ENCODE measurements at places on chromosomes 2 and 18.
A peak's percentile ranks its signal among the peaks of the same experiment; 100 is the strongest.

DNA sequence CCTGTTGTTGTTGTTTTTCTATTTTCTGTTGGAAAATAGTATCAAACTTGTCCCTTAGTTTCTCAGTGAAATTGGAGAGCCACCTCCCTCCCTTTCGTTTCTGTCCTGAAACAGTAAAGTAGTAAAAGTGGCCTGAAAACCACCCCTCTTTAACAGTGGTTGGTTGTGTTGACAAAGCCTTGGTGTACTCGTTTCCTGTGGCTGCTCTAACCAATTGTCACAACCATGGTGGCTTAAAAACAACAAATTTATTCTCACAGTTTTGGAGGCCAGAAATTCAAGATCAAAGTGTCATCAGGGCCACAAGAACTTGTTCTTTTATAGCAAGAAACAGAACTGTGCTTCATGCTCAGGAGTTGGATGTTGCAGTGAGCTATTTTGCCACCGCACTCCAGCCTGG lies 4.0 kb upstream of the DYSF start:
- DNase-seq = no peak

DNA sequence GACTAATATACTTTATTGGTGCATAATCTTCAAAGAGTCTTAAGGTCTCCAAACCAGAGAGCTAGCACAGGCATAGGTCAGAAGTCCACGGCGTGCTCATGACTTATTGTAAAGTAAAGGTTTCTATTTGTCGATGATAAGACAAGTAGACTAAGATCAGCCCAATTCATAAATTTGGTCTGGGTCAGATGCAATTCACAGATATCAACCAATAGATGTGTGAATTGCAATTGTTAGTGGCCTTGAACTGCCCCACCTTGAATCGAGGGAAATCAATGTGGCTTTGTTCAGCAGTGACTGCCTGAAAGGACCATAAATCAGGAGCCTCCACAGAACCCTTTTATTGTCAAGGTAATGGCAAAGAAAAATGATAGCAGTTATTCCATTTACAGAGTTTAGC lies 39.1 kb upstream of the CPS1 start:
- no peak for DNase-seq

GRCh38 chr2:37684809-37685208 lies 13.4 kb upstream of the CDC42EP3 start:
- DNase-seq = no peak

DNA sequence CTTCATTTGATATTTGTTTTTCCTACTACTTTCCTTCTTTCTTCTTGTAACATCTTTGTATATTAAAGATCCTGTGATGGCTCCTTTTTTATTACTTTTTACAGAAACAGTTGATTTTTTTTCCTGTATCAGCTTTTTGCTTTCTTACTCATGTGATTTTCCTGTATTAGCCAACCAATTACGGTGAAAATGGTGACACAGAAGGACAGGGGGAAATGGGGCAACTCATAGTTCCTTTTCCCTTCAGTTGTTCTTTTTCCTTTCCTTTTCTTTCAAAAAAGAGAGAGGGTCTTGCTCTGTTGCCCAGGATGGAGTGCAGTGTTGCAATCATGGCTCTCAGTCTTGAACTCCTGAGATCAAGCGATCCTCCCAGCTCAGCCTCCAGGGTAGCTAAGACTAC lies 117.8 kb downstream of the ATL2 start:
- DNase-seq = no peak

DNA sequence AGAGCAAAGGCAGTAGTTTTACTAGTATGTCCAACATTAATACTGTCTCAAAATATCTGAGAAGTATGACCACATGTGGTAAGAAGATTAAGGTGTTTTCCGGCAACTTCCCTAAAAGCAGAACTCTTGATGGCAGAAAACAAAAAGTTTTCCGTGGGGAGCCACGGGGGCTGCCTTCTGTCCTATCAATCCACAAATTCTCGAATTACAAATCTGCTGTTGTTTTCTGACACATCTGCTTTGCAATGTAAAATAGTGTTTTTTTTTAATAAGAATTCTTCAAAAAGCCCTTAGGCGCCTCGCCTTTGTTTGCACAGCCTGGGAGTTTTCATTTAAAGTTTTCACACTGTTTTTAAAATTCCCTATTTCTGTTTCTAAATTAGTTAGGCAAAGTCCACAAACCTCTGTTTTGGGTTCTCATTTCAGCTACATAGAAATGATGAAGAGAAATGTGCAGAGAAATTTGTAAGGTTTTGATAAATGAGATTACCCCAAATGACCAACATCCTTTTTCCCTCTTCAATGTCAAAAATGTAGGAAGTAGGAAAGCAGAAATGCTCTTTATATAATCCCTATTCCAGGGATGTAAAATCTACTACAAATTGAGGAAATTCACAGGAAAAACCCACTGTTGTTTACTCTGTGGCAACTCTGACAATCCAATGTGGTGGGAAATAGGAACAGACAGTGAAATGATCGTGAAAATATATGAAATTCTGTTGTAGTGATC lies 385.8 kb downstream of the ZEB2 start:
- DNase-seq = no peak

- no peak for DNase-seq
These were observed 2.4 kb upstream of the DTNA start for GRCh38 chr18:34707670-34708069.

- no peak for DNase-seq
These were observed 681.6 kb upstream of the KLHL29 start for GRCh38 chr2:22703286-22703920.

DNA sequence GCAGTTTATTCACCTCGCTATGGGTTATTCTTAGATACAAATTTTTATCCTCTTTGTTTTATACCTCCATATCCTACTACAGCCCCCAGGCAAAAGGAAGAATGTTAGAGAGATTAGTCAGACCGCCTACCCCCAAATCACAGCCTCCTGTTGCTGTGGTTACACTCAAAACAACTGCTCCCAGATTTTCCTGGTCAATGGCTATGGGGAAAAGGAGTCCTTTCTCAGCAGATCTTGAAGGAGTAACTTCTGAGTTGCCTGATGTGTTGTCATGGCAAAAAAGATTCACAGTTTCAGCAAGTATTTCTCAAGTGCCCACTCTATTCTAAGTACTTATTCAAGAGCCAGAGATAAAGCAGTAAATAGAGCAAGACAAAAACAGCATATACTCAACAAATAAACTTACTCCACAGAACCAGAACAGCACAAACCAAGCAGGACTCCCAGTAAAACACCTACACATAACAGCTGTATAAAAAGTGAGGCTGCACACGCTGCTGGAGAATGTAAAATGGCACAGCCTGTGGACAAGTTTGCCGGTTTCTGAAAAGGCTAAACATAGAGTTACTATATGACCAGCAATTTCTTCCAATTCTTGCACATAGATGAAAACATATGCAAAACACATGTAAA lies 104.8 kb downstream of the NOL10 start:
- no peak for DNase-seq

- DNase-seq = no peak
These were observed 132.0 kb downstream of the OSR1 start for GRCh38 chr2:19226386-19226785.

- no peak for DNase-seq
These were observed 74.0 kb upstream of the TEX51 start for GRCh38 chr2:126824663-126825062.

GRCh38 chr2:212539072-212539880 lies 674 bp upstream of the ERBB4 start:
- DNase-seq = peak; percentile 88

DNA sequence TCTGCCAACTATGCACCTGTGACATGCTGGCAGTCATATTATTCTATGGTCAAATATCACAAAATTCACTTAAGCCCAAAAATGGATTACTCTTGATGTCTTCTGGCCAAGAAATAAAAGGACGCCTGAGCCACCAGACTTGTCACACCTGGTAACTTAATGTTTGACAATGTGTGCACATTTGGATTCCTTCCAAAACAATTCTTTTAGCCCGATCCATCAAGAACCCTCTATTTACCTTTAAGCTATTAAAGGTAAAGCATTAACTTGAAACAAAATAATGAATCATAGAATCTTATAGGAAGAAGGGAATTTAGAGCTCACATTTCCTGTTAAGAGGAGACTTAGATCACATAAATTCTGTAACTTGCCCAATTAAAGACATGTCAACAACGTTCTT lies 46.5 kb upstream of the NFU1 start:
- no peak for DNase-seq

- no peak for DNase-seq
These were observed 6.7 kb upstream of the SALL3 start for GRCh38 chr18:78972930-78973331.

DNA sequence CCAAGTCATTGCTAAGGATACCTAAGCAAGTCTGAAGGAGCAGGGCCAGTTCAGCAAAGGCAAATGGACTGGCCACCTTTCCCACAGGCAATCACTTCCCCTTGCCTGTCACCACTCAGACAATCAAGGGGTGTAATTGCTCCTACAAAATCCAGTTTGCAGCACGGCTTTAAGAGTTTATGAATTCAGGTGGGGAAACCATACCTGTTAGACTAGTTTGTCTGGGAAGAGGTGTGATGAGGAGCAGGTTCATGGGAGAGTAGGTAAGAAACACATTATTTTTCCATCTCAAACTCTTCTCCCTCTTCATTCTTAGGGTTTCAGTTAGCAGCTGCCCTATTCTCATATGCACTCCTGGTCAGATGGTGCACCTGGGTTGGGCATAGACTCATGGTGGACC lies 102.5 kb downstream of the EVA1A start:
- DNase-seq = no peak

- no peak for DNase-seq
These were observed 71.1 kb downstream of the LDLRAD4 start for GRCh38 chr18:13289481-13290205.

- DNase-seq = no peak
These were observed 433 bp downstream of the NPC1 start for GRCh38 chr18:23585897-23586248.

- no peak for DNase-seq
These were observed 34.5 kb upstream of the ARL5A start for GRCh38 chr2:151862700-151863099.

GRCh38 chr2:203740871-203741281 lies 34.4 kb downstream of the CD28 start:
- no peak for DNase-seq

DNA sequence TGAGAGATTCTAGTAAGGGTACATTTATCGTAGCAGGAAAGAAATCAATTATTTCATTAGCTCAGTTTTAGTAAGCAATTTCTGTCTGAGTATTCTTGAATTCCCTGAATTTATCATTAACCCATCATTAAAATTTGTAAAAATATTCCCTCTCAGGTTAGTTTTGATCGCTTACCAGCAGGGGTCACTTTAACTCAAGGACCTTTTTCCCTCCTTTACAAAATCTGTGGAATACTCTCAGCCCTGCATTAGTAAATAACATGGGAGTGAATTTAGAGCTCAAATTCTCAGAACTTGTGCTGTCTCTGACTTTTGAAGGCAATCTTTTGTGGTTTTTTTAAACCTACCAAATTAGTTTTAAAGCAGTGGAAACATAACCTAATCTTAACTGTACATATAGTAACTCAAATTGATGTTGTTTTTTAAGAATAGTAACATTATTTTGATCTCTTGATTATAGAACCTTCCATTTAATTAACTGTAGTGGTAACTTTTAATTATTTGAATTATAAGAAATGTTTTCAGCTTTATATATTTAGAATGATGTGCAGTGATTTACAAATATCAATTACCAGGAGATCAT lies 97.2 kb downstream of the AGPS start:
- no peak for DNase-seq

DNA sequence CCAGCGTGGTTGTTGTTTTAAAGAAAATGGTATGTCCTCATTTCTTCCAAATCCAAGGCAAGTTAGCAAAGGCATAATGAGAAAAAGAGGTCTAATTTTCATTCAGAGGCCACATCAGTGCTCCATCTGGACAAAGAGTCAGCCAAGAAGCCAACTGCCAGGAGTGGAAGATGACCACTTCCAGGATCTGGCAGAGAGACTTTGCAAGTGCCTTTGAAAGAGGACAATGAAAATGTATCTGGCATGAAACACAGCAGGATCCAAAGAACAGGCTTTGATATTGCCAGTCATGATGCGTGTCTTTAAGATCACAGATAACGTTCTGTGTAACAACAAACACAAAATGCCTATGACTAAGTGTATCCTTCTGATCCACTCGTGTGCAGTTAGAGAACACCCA lies 82.8 kb downstream of the AFF3 start:
- no peak for DNase-seq

- no peak for DNase-seq
These were observed 84.6 kb downstream of the PLCL1 start for GRCh38 chr2:197889041-197889440.

DNA sequence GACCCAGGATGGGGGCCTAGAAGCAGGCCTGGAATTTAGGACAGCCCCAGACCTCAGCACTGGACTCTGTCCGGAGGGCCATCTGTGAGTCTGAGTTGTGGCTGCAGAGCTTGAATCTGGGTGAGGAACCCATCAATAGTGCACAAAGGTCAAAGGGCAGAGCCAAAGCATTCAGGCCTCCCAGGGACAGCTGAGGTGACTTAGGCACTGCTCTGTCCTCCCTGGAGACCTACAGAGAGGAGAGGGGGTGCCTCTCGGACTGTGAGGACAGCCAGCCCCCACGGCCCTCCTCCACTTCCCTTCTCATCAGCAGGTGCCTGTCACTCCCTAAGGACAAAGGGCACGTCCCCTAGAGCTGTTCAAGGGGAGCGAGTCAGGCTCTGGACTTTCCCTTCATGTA lies 25.1 kb upstream of the PRLH start:
- no peak for DNase-seq

GRCh38 chr2:147487286-147487977 lies 357.4 kb upstream of the ACVR2A start:
- no peak for DNase-seq

DNA sequence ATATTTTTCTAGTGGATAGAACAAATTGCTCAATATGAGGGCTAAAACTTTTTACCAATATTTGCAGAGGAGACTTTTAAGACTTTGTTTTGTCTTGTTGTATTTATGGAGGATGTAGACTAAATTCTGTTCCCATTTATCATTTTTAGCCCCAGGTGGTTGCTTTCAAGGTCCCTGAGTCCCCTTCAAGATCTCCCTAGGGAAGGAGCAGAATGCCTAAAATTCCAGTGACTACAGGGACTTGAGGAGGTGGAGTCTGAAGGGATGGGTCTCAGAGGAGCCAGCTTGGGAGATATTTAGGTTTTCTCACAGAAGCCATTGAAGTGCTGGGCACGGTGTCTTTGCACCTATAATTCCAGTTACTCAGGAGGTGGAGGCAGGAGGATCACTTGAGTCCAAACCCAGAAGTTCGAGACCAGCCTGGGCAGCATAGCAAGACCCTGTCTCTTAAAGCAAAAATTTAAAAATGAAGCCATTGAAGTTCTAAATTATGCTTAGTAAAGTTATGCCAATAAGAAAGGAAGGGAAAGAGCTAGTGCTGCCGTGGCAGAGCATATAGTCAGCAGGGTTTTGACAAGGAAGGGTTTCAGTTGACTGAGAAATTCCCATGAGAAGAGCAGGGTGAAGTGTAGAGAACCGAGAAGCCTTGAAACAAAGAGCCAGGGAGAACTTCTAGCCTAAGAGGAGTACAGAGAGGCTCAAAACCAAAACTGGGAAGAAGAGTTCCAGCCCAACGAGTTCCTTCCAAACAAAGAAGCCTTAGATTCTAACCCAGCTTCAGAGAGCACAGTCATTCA lies 43.4 kb downstream of the COMMD1 start:
- no peak for DNase-seq

DNA sequence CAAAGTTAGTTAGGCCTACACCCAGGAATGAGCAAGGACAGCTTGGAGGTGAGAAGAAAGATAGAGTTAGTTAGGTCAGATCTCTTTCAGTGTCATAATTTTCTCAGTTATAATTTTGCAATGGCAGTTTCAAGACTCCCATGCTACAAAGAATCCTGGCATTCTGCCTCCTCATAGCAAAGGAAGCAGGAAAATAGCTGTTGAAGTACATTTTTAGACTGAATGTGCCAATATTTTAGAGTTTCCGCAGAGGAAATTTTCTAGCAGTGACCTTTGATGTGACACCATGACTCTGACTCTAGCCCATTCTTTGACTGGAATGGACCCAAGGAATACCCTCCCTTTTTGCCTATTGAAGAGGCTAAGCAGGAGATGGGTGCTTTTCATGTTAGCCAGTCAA lies 371.7 kb downstream of the PIK3C3 start:
- no peak for DNase-seq

All from H1 (cell line).